Pulmonary artery endothelial cell (primary cell): ENCODE measurements at places on chromosomes 1 and 21. TPM values are rescaled to one million over a fixed set of nuclear protein-coding genes. Genes with fewer than 3 reads are reported as not detected.

- no peak for DNase-seq
Measured at GRCh38 chr1:212284332-212284743, 872 bp upstream of the PPP2R5A start.

DNA sequence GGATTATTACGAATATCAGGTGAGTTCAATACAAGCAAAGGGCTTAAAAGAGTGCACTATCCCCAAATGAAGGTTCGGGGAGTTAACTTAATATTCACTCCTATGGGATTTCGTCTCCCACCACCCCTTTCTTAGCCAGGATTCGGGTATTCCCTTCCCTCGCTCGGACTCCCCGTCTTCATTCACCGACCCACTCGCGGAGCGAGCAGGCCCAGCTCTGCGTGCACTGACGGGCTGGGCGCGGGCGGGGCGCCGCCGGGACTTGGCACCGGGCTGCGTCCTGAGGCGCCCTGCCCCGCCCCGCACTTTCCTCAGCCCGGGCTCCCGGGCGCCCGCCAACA is 7.7 kb upstream of the MPZL1 start:
- no peak for DNase-seq

CSMD2 gene
- under 0.01 TPM in 2 replicates for total RNA-seq

PITHD1 gene
- 45.6 and 48.2 TPM in 2 replicates for total RNA-seq

WNT4 gene
- total RNA-seq: 0.04 and 0.13 TPM in 2 replicates
